Ovary (tissue), 10 donors: ENCODE measurements at places on chromosomes 5 and 9. TPM values are rescaled to one million over a fixed set of nuclear protein-coding genes. Genes with fewer than 3 reads are reported as not detected.

SRP19 gene
- total RNA-seq = 26.2 TPM

HAND1 gene
- not detected for total RNA-seq

PCDHGA10 gene
- 8.1 TPM for total RNA-seq

MLANA gene
- total RNA-seq = not detected

GRCh38 chr5:73214306-73214705 lies 41.3 kb downstream of the TMEM174 start:
- no peak for DNase-seq

DNA sequence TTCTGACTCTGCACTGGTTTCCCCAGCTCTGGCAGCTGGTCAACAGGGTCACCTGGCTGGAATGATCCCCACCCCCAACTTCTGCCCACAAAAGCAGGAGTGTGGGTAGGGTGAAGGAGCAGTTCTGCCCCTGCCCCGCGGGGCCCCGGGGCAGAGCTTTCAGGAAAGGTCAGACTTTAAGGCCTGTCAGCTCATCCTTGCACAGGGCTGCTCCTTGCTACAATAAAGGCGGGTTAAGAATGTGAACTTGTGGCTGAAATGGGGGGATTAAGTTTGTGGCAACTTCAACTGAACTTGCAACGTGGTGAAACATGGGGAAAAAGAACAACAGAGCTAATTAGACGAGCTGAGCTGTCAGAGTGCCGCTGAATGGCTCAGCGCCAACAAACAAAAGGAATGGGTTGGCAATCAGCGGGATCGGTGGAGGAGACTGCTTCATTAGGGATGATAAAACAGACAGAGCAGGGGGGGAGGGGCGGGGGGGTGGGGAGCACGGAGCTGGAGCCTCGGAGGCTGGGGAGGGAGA lies 50.8 kb downstream of the CRB2 start:
- DNase-seq = no peak

GRCh38 chr9:79257790-79258351 lies 313.9 kb upstream of the TLE4 start:
- no peak for DNase-seq

- DNase-seq = no peak
Observed at GRCh38 chr5:76863001-76863400, 13.2 kb downstream of the S100Z start.

- DNase-seq = no peak
Observed at GRCh38 chr9:105052346-105052745, 124.4 kb upstream of the ABCA1 start.

- DNase-seq = no peak
Observed at GRCh38 chr5:135843571-135844337, 9.3 kb downstream of the SLC25A48 start.

DNA sequence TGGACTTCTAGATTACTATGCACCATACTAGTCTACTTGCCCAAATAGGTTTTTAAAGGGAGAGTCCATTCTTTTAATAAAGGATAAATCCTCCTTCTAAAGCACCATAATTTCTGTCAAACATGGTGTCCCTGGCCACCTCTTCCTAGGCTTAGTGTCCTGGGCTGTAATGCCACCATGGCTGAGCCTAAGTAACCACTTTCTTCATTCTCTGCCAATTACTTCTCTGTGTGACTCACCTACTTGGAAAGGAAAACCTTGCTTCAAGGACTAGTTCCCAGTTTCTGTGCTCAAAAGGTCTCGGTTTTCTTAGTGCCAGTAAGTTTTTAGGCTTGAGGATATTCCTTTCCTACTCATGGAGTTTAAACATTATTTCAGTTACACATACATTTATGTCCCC lies 273.4 kb downstream of the DENND1A start:
- no peak for DNase-seq

- DNase-seq = peak; percentile 28
Observed at GRCh38 chr5:122937914-122938313, 92.5 kb downstream of the SNX24 start.

DNA sequence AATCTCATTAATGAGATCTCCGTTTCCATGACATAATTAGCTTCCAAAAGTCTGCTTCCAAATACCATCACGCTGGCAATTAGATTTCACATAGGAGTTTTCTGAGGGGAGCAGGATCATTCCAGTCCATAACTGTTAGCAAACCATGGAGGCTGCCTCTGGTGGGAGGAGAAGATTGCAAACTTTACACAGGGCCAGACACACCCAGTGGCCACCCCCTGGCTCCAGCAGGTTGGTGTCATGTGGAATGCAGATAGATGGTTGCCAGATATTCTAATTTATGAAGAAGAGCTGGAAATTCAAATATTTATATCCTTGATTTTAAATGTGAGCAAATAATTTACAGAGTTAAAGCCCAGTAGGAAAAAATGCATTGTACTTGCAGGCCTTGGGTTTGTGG lies 164.2 kb downstream of the ICE1 start:
- DNase-seq = no peak
